GM18507 (cell line): ENCODE measurements at places on chromosomes 12 and 14.

DNA sequence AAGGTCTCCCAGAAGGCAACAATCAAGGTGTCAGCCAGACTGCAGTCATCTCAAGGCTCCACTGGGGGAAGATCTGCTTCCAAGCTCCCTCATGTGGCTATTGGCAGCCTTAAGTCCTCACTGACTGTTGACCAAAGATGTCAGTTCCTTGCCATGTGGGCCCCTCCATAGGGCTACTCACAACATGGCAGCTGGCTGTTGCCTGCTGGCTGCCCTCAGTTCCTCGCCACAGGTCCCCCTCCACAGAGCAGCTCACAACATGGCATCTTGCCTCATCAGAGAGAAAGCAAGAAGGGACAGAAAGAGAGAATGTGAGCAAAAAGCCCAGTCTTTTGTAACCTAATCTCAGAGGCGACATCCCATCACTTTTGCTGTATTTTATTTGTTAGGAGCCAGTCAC lies 34.4 kb upstream of the EGLN3 start:
- DNase-seq, result no peak

DNA sequence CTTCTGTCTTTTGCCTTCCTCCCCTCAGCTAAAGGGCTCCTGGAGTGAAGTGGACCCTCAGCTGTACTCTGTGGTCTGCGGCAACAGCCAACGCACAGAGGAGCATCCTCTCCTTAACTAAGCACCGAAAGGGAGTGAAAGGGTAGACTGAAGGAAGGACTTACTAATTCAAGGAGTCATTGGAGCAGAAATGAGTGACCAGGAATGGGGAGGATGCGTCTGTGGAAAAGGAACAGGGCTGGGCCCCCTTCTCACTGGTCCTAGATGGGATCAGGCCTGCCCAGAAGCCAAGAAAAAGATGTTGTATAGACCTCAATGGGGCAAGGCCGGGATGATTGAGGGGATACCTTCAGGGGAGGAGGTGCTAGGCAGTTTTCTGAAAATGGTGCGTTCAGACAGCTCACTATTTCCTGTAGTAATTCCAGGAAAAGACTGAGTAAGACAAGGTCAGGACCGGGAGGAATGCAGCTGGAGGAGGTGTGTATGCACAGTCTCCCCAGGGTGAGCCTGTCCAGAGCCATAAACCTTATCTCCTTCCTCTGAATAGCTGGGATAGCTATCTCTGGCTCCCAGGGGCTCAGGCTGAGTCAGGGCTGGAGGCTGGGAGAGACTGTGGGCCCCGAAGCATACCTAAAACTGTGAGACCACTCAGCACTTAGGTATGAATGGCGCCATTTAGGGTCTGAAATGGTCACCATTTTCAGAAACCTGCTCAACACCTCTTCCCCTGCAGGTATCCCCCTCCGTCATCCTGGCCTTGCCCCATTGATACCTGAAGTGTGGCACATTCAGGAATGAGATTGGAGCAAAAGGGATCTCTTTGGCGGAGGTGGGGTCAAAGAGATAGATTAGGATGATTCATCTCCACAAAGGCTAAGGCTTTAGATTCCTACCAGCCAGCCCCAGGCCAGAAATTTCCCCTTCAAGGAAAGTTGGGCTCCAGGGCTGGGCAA lies 20.2 kb upstream of the KRT8 start:
- no peak for DNase-seq

DNA sequence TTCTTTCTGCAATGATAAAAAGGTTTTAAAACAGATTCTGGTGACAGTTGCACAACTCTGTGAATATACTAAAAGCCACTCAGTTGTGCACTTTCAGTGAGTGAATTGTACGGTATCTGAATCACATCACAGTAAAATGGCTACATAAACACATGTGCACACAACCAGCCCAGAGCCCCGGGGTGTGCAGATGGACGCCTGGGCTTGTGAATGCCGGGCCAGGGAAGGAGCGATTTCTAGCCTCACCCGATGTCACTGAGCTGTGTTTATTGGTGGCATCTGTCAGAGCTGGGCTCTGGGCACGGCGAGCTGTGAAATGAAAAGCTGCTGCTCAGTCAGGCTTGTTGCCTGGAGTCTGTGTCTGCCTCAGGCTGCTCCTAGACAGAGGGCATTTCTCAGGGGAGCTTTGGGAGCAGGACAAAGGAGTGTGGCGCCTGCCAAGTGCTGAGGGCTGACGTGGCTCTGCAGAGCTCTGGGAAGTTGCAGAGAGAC lies 25.9 kb downstream of the RHOF start:
- no peak for DNase-seq

- DNase-seq, result no peak
These were observed 114.5 kb upstream of the NCOR2 start for GRCh38 chr12:124681779-124682391.

GRCh38 chr14:61872452-61872851 lies 110.2 kb downstream of the SNAPC1 start:
- peak; percentile 26 for DNase-seq

GRCh38 chr12:132377147-132377546 lies 47.8 kb upstream of the GALNT9 start:
- no peak for DNase-seq

GRCh38 chr12:112307317-112308011 lies 74.8 kb downstream of the HECTD4 start:
- no peak for DNase-seq

DNA sequence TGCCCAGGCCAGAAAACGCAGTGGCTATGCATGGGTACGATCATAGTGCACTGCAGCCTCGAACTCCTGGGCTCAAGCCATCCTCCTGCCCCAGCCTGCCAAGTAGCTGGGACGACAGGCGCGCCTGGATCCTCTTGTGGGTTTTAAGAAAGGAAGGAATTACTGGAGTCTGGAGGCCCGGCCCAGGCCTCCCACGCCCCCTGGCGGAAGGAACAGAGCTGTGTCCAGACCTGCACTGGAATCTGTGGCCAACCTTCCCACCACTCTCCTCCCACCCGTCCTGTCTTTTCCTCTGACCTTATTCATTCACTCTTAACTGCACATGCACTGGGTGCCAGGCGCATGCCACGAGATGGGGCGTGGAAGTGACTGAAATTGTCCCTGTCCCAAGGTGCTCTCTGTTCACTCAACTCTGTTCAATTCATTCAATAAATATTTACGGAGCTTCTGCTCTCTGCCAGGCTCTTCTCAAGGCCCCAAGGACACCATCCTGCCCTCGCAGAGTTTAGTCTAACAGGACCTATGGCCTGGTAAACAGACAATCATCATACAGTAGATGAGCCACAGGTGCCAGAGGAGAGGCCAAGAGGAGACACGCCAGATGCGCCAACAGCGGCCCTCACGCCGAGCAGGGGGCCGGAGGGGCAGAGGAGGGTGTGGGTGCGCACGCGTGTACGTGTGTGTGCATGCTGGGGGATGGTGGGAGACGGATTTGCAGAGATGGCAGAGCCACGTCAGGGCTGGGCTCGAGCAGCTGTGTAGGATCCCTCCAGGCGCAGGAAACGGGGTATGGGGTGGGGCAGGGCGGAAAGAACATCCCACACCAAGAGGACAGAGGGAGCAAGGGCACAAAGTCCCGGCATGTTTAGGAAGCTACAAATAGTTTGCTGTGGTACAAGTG lies 13.7 kb upstream of the TMEM106C start:
- peak; percentile 50 for DNase-seq

- no peak for DNase-seq
These were observed 776 bp downstream of the RDH5 start for GRCh38 chr12:55720894-55721444.

GRCh38 chr12:14845350-14845750 lies 2.0 kb upstream of the ART4 start:
- peak; percentile 11 for DNase-seq

- no peak for DNase-seq
These were observed 85.3 kb downstream of the FBXW8 start for GRCh38 chr12:116996093-116996492.

- DNase-seq, result no peak
These were observed 16.3 kb downstream of the ST8SIA1 start for GRCh38 chr12:22318108-22318737.

DNA sequence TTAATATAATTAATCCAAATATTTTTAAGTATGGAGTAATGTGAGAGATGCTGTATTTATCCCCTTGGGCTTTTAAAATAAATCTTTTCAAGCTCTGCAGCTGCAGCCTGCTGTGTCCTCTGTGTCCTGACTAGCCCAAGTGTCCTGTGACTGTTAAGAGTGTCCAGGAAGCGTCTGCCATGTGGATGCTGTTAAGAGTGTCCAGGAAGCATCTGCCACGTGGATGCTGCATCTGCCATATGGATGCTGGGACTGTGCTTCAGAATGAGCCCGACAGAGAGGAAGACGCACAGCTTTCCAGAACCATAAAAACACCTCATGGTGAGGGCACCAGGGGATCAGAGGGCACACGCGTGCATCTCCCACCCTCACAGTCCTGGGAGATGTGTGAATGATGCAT lies 307.2 kb downstream of the ADGRD1 start:
- DNase-seq, result no peak

GRCh38 chr12:51320695-51321320 lies 3.2 kb downstream of the BIN2 start:
- DNase-seq, result no peak

GRCh38 chr14:85333313-85333712 lies 196.6 kb upstream of the FLRT2 start:
- DNase-seq, result no peak

- no peak for DNase-seq
These were observed 124.2 kb upstream of the MIS18BP1 start for GRCh38 chr14:45377166-45377565.

- DNase-seq, result no peak
These were observed 6.3 kb downstream of the TBPL2 start for GRCh38 chr14:55433880-55434804.

GRCh38 chr14:78566859-78567172 lies 396.6 kb downstream of the NRXN3 start:
- no peak for DNase-seq

DNA sequence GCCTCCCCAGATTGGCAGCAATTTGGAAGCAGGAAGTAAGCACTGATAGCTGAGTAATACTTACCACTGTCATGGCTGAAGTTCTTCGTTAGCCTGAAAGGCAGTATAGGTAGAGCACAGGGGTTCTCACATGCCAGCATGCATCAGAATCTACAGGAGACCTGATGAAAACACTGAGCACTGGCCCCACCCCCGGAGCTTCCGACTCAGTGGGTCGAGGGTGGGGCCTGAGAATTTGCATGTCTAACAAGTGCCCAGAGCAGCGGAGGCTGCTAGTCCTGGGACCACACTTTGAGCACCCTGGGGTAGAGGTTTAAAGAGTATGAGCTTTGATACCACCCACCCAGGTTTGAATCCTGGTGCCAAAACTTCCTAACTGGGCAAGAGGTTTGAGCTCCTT lies 89.6 kb downstream of the FBXW8 start:
- no peak for DNase-seq

DNA sequence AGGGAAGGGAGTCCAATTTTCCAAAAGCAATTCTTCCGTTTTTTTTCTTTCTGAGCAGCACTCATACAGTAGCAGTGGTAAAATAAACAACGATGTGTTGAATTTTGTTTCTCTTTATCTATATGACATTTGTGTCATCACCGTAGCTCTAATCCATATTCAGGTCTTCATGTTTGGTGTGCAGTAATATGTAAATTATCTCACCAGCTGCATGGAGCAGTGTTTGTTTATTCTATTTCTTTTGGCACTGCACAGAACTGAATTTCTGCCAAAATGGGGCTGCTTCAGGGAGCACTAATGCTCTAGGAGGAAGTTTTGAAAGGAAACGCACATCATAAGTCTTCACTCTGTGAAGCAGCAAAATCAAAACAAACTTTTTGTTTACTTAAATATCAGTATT lies 130.0 kb upstream of the NPAS3 start:
- no peak for DNase-seq

DNA sequence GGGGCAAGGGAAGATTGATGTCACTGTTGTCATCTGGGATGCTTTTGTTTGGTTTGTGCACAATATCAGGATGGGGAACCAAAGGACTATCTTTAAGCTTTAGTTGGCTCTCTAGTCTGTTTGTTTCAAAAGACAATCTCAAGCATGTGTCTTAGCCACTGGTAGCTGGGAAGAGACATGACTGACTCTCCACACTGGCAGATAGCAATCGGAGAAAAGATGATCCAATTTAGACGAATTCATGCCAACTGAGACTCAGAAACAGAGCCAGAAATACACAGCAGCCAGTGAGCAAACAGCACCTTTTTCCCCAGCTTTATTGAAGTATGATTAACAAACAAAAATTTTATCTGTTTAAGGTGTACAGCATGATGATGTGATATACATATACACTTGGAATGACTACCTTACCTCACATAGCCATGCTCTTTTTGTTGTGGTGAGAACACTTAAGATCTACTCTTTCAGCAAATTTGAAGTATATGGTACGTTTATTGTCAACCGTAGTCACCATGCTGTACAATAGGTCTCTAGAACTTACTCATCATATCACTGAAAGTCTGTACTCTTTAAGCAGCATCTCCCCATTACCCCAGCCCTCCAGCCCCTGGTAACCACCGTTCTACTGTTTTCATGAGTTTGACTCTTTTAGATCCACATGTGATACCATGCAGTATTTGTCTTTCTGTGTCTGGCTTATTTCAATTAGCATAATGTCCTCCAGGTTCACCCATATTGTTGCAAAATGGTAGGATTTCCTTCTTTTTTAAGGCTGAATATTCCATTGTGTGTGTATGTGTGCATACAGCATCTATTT lies 50.6 kb downstream of the DUSP16 start:
- DNase-seq, result no peak

- DNase-seq, result no peak
These were observed 45.6 kb downstream of the SFSWAP start for GRCh38 chr12:131756441-131756840.

- DNase-seq, result no peak
These were observed 325.5 kb downstream of the DPF3 start for GRCh38 chr14:72568296-72568992.

DNA sequence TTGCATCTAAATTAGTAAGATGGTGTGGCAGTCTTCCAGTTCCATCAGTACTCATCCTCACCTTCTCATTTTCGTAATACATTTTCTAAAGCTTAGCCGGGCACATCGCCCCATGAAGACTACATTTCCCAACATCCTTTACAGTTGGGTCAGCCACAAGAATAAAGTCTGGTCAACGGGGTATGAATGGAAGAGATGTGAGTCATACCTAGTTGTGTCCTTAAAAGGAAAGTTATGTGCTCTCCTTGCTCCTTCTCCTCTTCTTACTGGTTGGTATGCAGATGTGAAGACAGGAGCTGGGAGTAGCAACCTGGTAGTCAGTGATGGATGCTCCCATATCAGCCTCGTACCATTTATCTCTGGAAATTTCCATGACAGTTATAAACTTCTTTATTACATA lies 35.9 kb upstream of the EGLN3 start:
- no peak for DNase-seq
